NCI-H1105 (cell line): ENCODE measurements at places on chromosomes 5 and 9.

DNA sequence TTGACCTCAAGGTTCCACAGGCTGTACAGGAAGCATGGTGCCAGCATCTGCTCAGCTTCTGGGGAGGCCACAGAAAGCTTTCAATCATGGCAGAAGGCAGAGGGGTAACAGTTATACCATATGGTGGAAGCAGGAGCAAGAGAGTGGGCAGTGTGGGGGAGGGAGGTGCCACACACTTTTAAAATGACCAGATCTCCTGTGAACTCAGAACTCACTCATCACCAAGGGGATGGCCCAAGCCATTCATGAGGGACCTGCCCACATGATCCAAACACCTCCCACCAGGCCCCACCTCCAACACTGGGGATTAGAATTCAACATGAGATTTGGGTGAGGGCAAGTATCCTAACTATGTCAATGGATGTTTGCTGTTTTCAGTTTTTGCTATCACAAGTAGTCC lies 16.2 kb downstream of the CYFIP2 start:
- DNase-seq: no peak

- no peak for DNase-seq
Observed at GRCh38 chr5:22693121-22693520, 160.0 kb downstream of the CDH12 start.

DNA sequence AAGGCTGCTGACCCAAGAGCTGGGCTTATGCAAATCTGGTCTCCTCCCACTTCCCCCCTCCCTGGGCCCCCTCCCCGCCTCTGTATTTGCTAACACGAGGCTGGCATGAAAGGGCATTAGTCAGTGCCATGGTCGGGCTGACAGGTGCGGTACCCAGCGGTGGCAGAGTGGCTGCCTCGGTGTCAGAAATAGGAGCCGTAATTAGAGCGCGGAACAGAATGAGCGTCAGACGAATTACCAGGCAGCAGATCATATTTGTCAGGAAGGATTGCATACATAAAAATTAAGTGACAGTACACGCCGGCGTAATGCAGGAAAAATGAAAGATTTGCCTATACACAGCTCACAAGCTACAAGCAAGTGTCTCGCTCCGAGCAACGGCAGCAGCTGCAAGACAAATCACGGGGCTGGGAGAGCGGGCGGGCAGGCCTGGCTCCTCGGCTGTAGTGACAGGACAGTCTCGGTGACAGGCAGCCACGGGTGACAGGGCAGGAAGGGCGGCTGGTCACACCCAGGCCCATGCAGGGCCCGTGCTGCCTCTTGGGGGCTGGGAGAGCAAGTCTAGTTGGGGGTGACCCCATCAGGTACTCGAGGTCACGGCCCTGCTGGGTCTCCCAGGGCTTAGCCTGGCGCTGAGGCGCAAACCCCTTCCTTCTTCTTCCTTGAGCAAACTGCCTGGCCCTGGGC lies 72.4 kb downstream of the NEK6 start:
- DNase-seq: no peak

GRCh38 chr5:117177302-117177701 lies 602.7 kb upstream of the SEMA6A start:
- no peak for DNase-seq

GRCh38 chr5:41870627-41871048 lies 413 bp upstream of the OXCT1 start:
- no peak for DNase-seq

DNA sequence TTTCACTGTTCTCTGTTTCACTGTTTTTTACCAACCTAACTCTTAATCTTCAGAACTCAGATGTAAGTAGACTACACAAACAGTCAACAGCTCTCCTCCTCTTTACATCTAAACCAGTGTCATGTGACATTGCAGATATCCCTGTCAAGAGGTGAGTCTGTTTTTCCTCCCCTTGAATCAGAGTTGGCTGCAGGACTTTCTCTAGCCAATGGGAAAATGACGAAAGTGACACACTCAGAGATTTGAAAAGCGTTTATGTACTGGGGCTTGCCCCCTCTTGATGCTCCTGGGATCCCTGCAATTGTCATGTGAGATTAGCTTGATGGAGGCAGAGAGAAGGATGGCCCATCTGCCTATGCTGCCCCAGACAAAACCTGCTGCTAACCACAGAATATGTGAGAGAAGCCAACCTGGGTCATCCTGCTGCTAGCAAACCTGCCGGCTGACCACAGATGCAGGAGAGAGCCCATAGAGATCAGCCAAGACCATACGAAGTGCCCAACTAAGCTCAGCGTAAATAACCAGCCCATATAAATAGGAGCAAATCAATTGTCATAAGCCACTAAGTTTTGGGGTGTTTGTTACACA lies 111.1 kb downstream of the ASTN2 start:
- no peak for DNase-seq
